Epithelial cell of alveolus of lung (primary cell): ENCODE measurements at places on chromosomes 12 and 14. TPM values are rescaled to one million over a fixed set of nuclear protein-coding genes. Genes with fewer than 3 reads are reported as not detected.

Gene ART4
- not detected in 2 replicates for total RNA-seq

Gene NDRG2
- 2.7 and 12.0 TPM in 2 replicates for total RNA-seq

Gene GAPDH
- total RNA-seq: 6,589 and 9,177 TPM in 2 replicates

Gene HOXC10
- not detected in 2 replicates for total RNA-seq

Gene PSMA6
- total RNA-seq: 230 and 243 TPM in 2 replicates

Gene BCL11B
- 0.13 and 0.16 TPM in 2 replicates for total RNA-seq

Gene MYH6
- total RNA-seq: not detected in 2 replicates

Gene PLEKHH1
- total RNA-seq: 0.26 and 1.8 TPM in 2 replicates

Gene AICDA
- not detected in 2 replicates for total RNA-seq

Gene MAP3K12
- 15.9 and 55.6 TPM in 2 replicates for total RNA-seq

Gene TAS2R8
- 0.08 TPM in 1 of 2 replicates, not detected in the other for total RNA-seq

Gene OTUB2
- total RNA-seq: 0.48 and 3.2 TPM in 2 replicates

Gene GCH1
- total RNA-seq: 3.3 and 10.6 TPM in 2 replicates

Gene MUCL1
- total RNA-seq: not detected in 2 replicates

Gene DACT1
- total RNA-seq: 4.7 and 23.8 TPM in 2 replicates

Gene PRB2
- not detected in 2 replicates for total RNA-seq

Gene RIMBP2
- total RNA-seq: not detected in 2 replicates

Gene GALC
- total RNA-seq: 14.5 and 29.9 TPM in 2 replicates

Gene ARHGEF25
- 13.8 and 22.4 TPM in 2 replicates for total RNA-seq

Gene OR5AU1
- total RNA-seq: not detected in 2 replicates

Gene OR4M1
- not detected in 2 replicates for total RNA-seq

Gene SLC39A5
- not detected in 2 replicates for total RNA-seq

Gene C14orf132
- 22.0 and 50.3 TPM in 2 replicates for total RNA-seq

Gene SLC7A8
- total RNA-seq: 0.26 and 4.6 TPM in 2 replicates

Gene TAS2R46
- 2.8 TPM in 1 of 2 replicates, not detected in the other for total RNA-seq

Gene B4GALNT3
- total RNA-seq: 0.91 TPM in 1 of 2 replicates, not detected in the other

Gene RBM19
- total RNA-seq: 11.3 and 16.9 TPM in 2 replicates

Gene GPR162
- total RNA-seq: 2.1 and 20.3 TPM in 2 replicates

Gene KRT5
- total RNA-seq: 2.0 and 4.1 TPM in 2 replicates

Gene WDHD1
- 8.2 and 10.1 TPM in 2 replicates for total RNA-seq

Gene ZNF385A
- 3.2 and 13.9 TPM in 2 replicates for total RNA-seq

Gene XRCC3
- 10.5 and 26.9 TPM in 2 replicates for total RNA-seq

Gene DDX51
- 6.1 and 16.1 TPM in 2 replicates for total RNA-seq

Gene PLEKHG7
- total RNA-seq: 0.13 TPM in 1 of 2 replicates, not detected in the other

Gene ARF6
- total RNA-seq: 61.6 and 64.6 TPM in 2 replicates

Gene CCDC175
- not detected in 2 replicates for total RNA-seq

Gene CHFR
- 22.5 and 31.2 TPM in 2 replicates for total RNA-seq

Gene RNASE13
- total RNA-seq: not detected in 2 replicates

Gene MIA2
- total RNA-seq: 9.3 and 9.4 TPM in 2 replicates

Gene LPAR5
- total RNA-seq: 0.65 TPM in 1 of 2 replicates, not detected in the other

Gene HNF1A
- total RNA-seq: not detected in 2 replicates
